ENCODE measurements at places on chromosomes 3 and 15.

DNA sequence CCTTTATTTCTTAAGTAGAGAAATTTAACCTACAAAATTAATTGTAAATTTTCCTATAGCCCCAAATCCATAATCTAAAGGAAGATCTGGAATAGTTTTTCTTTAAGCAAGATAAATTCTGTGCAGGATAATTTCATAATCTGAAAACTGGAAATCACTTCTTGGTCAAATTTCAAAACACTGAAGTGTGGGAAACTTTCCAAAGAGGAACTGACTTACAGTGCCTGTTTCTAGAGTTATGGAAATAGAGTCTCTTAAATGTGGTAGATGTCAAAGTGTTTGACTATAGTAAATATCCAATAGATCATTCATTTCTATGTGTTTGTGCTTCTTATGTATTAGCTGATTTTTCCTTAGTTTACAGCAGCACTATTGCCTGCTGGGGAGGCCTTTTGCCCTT, 1.6 kb upstream of the P2RY13 start:
- no peak for DNase-seq

DNA sequence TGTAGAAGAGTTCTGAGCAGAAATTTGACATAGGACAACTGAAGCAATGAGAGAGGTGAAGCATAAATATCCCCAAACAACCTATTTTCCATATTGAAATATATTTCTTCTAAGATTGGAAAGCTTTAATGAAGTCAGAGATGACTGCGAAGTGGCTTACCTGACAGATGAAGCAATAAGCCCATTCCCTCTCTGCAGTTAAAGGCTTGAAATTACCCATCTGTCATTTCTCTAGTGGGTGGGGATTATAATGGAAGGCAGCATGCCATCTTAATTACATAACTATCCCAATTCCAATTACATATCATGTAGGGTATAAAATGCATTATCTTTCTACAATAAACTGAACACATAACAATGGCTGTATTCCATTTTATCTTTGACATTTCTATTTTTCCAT, 1070.5 kb downstream of the SI start:
- no peak for DNase-seq

DNA sequence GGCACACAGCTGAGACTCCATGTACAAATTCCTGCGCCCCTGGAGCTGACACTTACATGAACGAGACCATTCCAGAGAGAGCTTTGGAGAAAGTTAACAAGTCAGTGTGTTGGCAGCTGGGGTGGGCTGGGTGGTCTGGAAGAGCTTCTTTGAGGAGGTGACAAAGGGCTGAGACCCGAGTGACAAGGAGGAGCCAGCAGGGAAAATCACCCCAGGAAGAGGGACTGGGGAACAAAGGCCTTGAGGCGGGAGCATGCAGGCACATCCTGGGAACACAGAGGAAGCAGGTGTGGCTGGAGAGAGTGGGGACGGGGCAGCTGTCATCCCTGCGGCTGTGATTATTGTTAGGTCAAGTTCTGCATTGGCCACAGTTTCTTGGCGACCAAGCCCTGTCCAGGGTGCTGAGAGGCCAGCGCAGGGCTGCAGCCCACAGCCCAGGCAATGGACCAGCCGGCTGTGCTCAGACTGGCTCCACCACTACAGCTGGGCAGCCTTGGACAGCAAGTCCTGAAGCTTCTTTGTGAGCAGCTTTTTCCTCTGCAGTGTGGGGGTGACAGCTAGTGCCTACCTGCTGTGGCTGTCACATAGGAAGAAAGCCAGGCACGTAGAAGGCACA, 34.2 kb upstream of the PRR23E start:
- DNase-seq, result no peak

DNA sequence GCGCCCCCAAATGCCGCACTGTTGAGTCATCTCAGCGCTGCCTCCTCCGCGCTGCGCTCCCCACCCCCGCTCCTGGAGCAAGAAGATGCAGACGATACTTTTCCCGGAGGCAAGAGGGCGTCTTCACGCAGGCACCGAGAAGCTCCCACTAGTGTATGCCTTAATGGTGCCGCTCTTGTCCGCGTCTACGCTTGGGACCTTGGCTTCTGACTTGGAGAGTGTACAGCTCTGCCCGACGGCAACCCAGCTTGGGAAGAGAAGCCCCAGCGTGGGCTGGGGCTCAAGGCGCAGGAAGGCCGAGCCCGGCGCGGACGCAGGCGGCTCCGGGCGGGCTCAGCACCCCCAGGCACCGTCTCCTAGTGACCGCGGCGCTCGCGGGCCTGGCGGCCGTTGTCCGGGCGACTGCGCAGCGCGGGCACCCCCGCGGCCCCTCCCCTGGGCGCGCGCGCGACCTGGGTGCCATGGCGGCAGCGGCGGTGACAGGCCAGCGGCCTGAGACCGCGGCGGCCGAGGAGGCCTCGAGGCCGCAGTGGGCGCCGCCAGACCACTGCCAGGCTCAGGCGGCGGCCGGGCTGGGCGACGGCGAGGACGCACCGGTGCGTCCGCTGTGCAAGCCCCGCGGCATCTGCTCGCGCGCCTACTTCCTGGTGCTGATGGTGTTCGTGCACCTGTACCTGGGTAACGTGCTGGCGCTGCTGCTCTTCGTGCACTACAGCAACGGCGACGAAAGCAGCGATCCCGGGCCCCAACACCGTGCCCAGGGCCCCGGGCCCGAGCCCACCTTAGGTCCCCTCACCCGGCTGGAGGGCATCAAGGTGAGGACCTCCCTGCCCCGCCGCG, at the start of gene P4HTM:
P4HTM (plus strand) TSS at position 446 of the 840 bp plus-strand sequence; CDS start at position 462, 16 bp downstream.
- no peak for DNase-seq

DNA sequence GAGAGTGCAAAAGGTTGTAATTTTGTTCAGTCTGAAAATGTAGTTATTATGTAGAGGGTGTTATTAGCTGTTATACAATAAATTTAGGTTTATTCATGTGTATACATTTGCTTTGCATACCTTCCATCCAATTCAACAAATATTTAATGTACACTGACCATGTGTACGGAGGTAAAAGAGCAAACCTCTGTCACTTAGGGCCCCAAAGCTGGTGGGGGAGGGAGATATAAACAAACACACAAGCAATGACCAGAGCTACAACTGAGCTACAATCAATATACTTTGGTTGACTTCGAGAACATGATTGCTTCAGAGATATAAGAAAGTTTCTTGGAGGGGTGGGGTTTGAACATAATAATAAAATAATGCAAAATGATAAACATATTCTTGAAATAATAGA, 17.5 kb upstream of the BCL6 start:
- no peak for DNase-seq

DNA sequence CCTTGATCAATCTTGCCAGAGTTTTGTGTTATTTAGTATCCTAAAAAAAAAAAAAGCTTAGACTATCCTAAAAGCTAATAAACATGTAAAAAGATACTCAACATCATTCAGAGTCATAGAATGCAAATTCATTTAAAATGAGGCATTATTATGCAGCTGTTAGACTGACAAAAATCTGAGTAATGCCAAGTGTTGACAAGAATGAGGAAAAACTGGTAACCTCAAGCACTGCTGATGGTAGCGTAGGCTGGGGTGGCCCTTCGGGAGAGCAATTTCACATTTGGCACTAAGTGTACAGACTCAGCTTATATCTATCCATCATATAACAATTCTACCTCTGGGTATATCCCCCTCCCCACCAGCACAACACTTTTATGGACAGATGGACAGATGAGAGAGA, 280.4 kb downstream of the RAP2B start:
- DNase-seq, result no peak

- DNase-seq, result no peak
These were observed 54.9 kb upstream of the SLC7A14 start for GRCh38 chr3:170640737-170641171.

DNA sequence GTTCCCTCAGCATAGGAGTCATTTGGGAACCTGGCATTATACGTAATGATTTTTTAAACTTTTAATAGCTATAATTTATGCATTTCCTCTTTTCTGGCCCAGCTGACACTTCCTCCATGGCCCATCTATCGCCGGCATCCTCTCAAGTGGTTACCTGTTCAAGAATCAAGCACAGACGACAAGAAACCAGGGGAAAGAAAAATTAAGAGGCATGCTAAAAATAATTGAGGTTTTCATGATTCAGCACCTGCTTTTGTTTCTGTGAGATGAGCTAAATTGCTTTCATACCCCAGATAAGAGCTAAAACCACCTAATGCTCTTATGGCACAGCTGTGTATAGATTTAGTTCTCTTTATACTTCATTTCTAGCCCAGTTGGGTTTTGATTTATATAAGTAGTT, 1.7 kb downstream of the SPCS1 start:
- no peak for DNase-seq

DNA sequence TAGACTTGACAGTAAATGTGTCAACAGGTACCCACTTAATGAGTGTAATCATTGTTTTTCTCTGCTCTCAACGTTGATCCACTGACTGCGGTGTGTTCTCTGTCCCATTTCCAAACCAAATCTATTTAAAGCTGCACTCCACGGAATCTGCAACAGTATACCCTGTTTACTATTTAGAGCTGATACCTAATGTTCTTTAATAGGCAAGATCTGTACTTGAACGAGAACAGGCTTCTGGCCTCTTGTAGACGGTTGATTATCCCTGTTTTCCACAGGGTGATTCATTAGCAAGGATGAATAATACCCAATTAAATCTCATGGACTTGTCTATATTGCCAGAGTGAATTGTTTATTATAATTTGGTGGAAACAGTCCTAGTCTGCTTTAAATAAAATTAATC, 189.9 kb downstream of the LPP start:
- DNase-seq, result no peak

DNA sequence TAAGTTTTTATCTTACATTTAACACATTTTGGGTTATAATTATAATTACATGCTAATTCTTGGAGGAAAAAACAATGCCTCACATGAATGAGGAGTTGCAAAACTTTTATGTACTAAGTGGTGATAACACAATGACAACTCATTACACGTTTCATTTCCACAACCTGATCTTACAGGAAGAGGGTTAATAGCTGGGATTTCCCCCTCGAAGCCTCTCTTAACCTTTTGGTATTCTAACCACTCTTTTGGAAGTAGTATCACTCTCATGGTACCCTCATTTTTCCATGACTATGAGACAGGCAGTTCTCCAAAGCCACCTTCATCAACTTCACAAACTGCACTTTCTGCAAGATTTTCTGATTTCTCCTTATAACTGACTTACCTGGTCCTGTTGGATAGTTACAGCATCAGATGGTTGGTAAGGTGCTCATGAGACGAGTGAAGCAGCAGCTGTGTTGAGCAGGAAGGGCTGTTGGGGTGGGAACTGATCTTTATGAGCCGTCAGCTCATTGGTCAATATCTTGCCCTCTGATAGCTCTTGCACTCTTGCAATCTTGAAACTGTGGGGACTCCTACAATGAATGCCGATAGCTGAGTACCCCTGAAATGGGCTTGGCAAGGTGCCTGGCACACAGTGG, 41.6 kb downstream of the ACAN start:
- DNase-seq, result no peak

DNA sequence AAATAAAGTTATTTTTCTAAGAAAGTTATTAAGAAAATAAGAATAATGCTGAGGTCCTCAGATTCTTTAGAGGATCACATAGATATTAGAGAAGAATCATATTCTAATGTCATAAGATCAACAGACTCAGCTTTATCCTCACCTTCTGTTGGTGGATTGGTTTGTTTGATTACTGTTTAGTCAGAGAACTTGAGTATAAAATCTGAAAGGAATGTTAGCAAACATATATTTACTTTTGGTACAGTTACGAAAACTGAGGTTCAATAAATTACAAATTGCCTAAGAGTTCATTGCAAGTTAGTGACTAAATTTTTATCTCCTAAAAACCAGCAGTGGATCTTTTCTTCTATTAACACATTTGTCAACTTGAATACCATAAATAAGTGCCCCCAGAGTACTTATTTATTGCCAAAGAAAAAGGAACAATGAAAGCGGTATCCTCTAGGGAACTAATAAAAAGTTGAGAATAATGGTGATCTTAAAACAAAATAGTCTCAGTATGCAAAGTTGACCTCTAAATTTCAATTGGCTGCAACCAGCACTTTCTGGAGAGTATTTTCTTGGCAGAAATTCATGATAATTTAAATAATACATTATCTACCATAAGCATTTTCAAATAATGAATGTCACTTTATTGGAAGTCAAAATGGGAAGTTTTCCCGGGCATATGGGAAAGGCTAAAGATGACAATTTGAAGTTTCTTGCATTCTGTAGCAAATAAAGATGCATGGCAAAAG, 296.8 kb downstream of the OTOL1 start:
- DNase-seq, result no peak

DNA sequence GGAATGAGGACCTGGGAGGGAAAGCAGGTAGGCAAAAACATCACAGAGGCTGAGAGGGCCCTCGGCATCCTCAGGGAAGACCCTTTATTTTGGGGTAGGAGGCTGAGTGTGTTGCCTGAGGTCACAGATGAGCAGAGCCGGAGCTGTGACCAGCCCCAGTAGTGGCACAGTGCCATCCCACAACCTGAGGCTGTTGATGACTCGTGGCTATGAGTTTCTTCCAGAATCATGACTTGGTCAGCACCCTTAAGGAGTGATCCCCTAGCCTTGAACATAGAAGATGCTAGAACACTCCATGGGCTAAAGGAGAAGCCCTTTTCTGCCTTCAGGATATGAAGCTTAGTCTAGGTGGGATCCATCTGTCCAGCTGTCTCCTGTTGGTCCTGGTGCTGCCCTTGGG, 19.5 kb upstream of the CXCR6 start:
- DNase-seq, result no peak

DNA sequence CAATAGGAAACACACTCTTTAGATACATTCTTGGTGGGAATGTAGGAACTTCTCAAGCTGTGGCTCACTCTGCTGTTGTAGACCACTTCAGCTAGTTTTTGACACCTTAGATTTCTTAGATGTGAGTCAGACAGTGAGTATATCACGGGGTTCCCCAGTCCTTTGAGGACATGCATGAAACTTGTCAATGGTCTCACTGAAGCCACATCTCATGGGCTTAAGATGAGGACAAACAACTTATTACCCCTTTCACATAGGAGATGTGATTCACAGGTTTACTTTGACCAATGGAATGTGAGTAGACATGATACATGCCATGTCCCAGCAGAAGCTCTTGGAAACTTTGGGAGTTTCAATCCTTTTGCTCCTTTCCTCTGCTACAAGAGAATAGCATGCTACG, 325.5 kb downstream of the CHST2 start:
- DNase-seq, result no peak

DNA sequence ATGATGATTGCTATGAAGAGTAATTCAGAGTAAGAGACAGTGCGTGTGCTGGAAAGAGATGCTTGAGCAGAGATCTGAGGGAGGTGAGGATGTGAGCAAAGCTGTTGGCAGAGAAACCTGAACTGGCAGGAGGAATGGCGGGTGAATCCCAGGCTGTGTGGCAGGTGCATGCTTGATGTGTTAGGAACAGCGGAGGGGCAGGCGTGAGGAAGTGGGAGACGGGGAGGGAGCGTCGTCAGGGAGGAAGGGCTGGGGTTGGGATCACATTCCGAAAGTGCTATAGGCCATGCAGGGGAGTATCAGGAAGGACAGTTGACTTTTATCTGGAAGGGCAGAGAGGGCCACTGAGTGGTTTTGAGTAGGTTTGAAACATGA, 8.6 kb downstream of the GABRA5 start:
- DNase-seq, result no peak

- DNase-seq, result no peak
These were observed 46.8 kb upstream of the POMGNT2 start for GRCh38 chr3:43152649-43153048.
